ENCODE measurements at places on chromosomes 13 and 19.

GRCh38 chr19:4597975-4598671 lies 38.6 kb upstream of the SEMA6B start:
- H3K4me3 ChIP-seq: peak overlapping the region; percentile 39
- peaks cover 33% of the 10 kb centered on the region for H3K27me3 ChIP-seq
- peak; percentile 61 for DNase-seq
- no peaks in the 10 kb centered on the region for H3K4me1 ChIP-seq
- no peaks in the 10 kb centered on the region for H3K36me3 ChIP-seq
- H3K27ac ChIP-seq: no peak overlapping the region

DNA sequence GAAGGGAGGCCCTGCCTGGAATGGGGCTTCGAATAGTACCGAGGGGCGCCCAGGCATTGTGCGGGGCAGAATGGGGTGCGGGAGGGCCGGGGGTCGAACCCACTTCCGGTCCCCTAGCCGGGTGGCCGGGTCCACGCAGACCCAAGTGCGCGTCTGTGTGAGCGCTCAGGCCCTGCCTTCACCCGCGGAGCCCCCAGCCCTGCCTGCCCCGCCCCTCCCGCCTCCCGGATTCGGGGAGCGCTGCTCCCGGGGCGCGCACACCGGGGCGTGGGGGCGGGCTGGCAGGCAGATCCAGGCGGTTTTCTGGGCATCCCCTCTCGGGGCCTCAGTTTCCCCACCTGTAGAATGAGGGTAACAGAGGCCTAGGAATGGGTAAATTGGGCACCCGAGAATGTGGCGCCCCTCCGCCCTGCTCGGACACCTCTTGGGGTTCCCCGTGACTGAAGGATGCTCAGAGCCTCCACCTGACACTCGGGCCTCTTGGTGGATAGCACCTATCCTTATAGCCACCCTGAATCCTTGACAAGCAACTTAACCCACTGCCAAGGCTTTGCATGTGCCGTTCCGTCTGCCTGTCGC lies 682 bp downstream of the PIK3R2 start:
- peaks cover 27% of the 10 kb centered on the region for H3K4me1 ChIP-seq
- DNase-seq: no peak
- peak overlapping the region; percentile 90 for H3K4me3 ChIP-seq
- H3K36me3 ChIP-seq: peaks cover 42% of the 10 kb centered on the region
- peak overlapping the region; percentile 66 for H3K27ac ChIP-seq
- no peaks in the 10 kb centered on the region for H3K27me3 ChIP-seq

- DNase-seq: no peak
- H3K27me3 ChIP-seq: no peaks in the 10 kb centered on the region
- H3K36me3 ChIP-seq: no peaks in the 10 kb centered on the region
- no peak overlapping the region for H3K4me3 ChIP-seq
- peaks cover 13% of the 10 kb centered on the region for H3K4me1 ChIP-seq
Measured at GRCh38 chr13:43596924-43597598, 189.7 kb downstream of the ENOX1 start.

GRCh38 chr19:40705362-40705651 lies 11.4 kb downstream of the COQ8B start:
- no peak overlapping the region for H3K27ac ChIP-seq
- no peak for DNase-seq
- peaks cover 74% of the 10 kb centered on the region for H3K36me3 ChIP-seq
- H3K27me3 ChIP-seq: no peaks in the 10 kb centered on the region

- no peak for DNase-seq
- H3K36me3 ChIP-seq: peaks cover 5% of the 10 kb centered on the region
- H3K27ac ChIP-seq: no peak overlapping the region
- H3K27me3 ChIP-seq: no peaks in the 10 kb centered on the region
- H3K4me3 ChIP-seq: no peak overlapping the region
Measured at GRCh38 chr13:75838366-75839005, 202.4 kb downstream of the LMO7 start.

- H3K27ac ChIP-seq: no peak overlapping the region
- H3K4me1 ChIP-seq: peaks cover 16% of the 10 kb centered on the region
- peaks cover 46% of the 10 kb centered on the region for H3K36me3 ChIP-seq
- DNase-seq: peak; percentile 56
- no peaks in the 10 kb centered on the region for H3K27me3 ChIP-seq
- H3K4me3 ChIP-seq: peak overlapping the region; percentile 85
Measured at GRCh38 chr19:13118424-13119193, 545 bp downstream of the NACC1 start.

GRCh38 chr13:26442541-26442940 lies 114.9 kb upstream of the WASF3 start:
- DNase-seq: no peak
- H3K27ac ChIP-seq: no peak overlapping the region
- H3K36me3 ChIP-seq: no peaks in the 10 kb centered on the region
- H3K4me3 ChIP-seq: no peak overlapping the region
- H3K4me1 ChIP-seq: no peaks in the 10 kb centered on the region

GRCh38 chr13:112792511-112792910 lies 102.7 kb downstream of the ATP11A start:
- H3K27ac ChIP-seq: peak overlapping the region; percentile 17
- DNase-seq: no peak
- no peaks in the 10 kb centered on the region for H3K36me3 ChIP-seq
- no peaks in the 10 kb centered on the region for H3K4me1 ChIP-seq
- H3K27me3 ChIP-seq: no peaks in the 10 kb centered on the region
- no peak overlapping the region for H3K4me3 ChIP-seq

DNA sequence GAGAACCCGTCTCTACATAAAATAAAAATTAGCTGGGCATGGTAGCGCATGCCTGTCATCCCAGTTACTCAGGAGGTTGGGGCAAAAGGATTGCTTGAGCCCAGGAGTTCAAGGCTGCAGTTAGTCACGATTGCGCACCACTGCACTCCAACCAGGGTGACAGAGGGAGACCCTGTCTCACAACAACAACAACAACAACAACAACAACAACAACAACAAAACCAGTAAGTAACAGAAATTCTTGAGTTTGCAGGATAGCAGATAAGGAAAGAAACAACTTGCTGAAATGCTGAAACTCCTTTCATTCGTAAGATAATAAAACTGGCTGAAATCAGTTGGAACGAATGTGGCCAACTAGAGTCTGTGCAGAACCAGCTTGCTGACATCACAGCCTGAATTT lies 23.1 kb upstream of the URI1 start:
- no peak for DNase-seq
- peaks cover 9% of the 10 kb centered on the region for H3K4me1 ChIP-seq
- peaks cover 37% of the 10 kb centered on the region for H3K27me3 ChIP-seq
- H3K4me3 ChIP-seq: no peak overlapping the region
- no peaks in the 10 kb centered on the region for H3K36me3 ChIP-seq

DNA sequence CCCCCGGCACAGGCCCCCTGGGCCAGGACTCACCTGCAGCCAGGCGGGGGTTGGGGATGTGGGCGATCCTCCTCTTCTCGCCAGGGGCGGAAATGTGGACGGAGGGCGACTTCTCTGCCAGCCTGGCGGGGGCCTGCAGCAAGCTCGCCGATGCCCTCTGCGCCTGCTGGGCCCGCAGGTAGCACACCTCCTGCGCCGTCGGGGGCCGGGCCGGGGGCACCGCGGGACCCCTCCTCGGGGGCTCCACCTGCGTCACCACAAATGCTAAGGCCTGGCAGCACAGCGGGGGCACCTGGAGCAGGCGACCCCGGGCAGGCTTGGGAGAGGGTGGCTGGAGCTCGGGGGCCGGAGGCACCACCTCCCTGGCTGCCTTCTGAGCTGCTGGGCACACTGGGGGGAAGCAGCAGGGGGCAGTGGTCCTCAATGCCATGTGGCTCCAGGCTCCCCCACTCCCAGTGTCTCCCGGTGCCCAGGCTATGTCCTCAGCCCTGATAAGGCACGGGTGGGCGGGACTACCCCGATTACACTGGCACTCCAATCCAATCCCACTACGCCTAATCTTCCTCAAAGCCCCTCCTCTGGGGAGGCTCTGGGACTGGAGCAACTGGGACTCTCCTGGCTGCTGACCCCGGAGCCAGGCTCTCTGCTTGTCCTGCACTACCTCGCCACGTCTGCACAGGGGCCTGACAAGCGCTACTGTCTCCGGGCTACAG lies 11.6 kb upstream of the ATP8B3 start:
- no peak for DNase-seq
- H3K27me3 ChIP-seq: no peaks in the 10 kb centered on the region
- H3K4me3 ChIP-seq: no peak overlapping the region
- H3K36me3 ChIP-seq: peaks cover 35% of the 10 kb centered on the region
- H3K4me1 ChIP-seq: no peaks in the 10 kb centered on the region
- H3K27ac ChIP-seq: no peak overlapping the region

DNA sequence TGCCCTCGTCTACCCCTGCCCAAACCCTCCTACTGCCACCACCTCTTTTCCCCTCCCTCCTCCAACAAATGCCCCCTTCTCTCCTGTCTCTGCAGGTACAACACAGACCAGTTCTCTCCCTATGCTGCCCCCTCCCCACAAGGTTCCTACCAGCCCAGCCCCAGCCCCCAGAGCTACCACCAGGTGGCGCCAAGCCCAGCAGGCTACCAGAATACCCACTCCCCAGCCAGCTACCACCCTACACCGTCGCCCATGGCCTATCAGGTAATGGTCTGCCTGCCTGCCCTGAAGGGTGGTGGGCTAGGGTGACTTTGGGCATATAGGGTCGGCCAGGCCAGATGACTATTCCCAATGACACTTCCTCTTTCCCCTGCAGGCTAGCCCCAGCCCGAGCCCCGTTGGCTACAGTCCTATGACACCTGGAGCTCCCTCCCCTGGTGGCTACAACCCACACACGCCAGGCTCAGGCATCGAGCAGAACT lies 6.5 kb upstream of the TIMM50 start:
- H3K36me3 ChIP-seq: peaks cover 67% of the 10 kb centered on the region
- peak overlapping the region; percentile 39 for H3K27ac ChIP-seq
- DNase-seq: peak; percentile 80
- H3K4me3 ChIP-seq: no peak overlapping the region
- no peaks in the 10 kb centered on the region for H3K27me3 ChIP-seq

GRCh38 chr19:44817725-44818465 lies 9.0 kb downstream of the BCAM start:
- no peak overlapping the region for H3K27ac ChIP-seq
- peaks cover 12% of the 10 kb centered on the region for H3K27me3 ChIP-seq
- no peak for DNase-seq
- H3K4me1 ChIP-seq: peaks cover 10% of the 10 kb centered on the region
- no peak overlapping the region for H3K4me3 ChIP-seq

DNA sequence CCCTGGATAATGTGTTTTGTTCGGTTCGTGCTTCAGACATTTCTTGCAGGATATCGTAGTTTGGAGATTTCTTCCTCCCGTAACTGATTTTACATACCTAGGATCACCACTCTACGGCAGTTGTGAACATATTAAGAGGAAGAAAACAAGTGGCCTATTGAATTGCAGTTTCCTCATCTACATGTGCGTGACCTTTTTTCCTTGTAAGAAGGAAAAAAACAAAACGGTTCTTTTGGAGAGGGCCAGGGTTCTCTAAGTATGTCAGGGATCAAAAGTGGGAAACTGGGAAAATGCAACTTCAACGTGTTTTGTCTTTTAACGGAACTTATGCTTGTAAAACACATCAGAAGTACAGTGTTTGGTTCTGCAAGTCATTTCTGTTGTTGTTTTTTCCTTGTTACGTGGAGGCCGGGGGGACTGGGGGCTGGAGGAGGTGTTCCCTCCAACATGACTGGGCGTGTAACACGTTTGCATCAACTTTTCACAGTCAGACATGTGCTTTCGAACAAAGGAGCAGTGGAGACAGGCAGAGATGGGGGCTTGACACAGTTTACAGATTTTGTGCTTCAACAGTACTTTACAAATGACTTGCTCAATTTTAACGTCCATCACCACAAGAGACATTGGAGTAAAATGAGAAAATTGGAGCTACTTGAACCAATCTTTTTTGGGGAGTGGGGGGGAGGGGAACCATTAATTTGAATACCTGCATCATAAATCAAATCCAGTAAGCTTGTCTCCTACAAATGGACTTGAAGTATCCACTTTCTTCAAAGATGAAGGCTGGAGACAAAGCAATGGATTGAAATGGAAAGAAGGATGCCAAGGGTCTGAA lies 3.8 kb downstream of the ZC3H4 start:
- H3K27ac ChIP-seq: peak overlapping the region; percentile 97
- peaks cover 89% of the 10 kb centered on the region for H3K36me3 ChIP-seq
- peak; percentile 57 for DNase-seq
- peak overlapping the region; percentile 75 for H3K4me3 ChIP-seq
- H3K4me1 ChIP-seq: peaks cover 63% of the 10 kb centered on the region

GRCh38 chr13:41520660-41521630 lies 63.6 kb downstream of the RGCC start:
- no peaks in the 10 kb centered on the region for H3K27me3 ChIP-seq
- H3K4me3 ChIP-seq: no peak overlapping the region
- no peak overlapping the region for H3K27ac ChIP-seq
- no peaks in the 10 kb centered on the region for H3K36me3 ChIP-seq
- no peaks in the 10 kb centered on the region for H3K4me1 ChIP-seq

DNA sequence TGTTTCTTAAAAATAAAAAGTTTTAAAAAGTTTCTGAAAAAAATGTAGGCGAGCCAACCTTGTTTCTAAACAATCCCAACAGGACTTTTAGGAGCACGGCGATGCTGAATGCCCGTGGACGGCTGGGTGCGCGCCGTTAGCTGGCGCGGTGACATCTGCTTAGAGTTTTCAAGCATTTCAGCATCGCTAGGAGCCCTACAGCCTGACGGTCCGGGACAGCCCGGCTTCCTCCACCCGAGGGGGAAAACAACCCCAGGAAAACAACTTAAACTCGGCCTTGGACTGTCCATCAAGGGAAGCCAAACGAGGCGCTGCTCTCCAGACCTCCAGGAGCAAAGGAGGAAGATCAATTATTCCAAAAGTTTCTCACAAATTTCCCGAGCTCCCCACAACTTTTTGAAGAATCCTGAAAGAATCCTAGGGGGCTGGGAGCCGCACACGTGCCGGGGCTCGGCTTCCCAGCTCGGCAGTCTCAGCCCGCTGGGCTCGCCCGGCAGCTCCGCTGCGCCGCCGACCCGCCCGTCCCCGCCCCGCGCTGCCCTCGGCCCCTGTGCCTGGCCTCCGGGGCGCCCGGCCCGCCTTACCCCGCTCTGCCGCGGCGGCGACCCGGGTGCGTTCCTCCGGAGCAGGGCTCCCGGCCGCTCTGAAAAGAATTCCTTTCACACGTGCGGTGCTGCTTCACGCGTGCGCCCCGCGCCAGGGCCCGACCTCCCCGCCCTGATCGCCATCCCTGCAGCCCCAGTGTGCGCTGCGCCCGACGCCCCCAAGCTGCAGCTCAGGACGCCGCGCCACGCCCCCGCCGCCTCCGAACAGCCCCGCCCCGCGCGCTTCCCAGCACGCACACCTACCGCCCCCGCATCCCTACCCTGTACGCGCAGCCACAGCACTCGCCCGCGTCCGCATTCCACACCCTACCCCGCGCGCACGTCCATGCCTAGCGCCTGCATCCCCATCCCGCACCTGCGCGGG lies at the start of gene GJA3:
GJA3 (minus strand) TSS at position 747 of the 969 bp plus-strand sequence. CDS start 17,764 bp downstream, outside the sequence.
- no peak within 1 kb of the TSS for H3K27ac ChIP-seq
- DNase-seq: peak; percentile 65
- H3K36me3 ChIP-seq: peaks cover 21% of the 10 kb centered on the region
- no peaks in the 10 kb centered on the region for H3K27me3 ChIP-seq

GRCh38 chr13:111577956-111578605 lies 257.6 kb downstream of the TEX29 start:
- no peak overlapping the region for H3K27ac ChIP-seq
- H3K4me1 ChIP-seq: no peaks in the 10 kb centered on the region
- no peak for DNase-seq

- H3K27ac ChIP-seq: no peak overlapping the region
- DNase-seq: no peak
- H3K4me1 ChIP-seq: peaks cover 34% of the 10 kb centered on the region
- H3K36me3 ChIP-seq: no peaks in the 10 kb centered on the region
Measured at GRCh38 chr13:24142886-24143285, 17.6 kb upstream of the SPATA13 start.
